Left ventricle myocardium superior (tissue), 1 donor: ENCODE measurements at places on chromosomes 12 and 14.
A peak's percentile ranks its signal among the peaks of the same experiment; 100 is the strongest.

- DNase-seq, result no peak
Measured at GRCh38 chr14:95134304-95134933, 22.9 kb downstream of the DICER1 start.

DNA sequence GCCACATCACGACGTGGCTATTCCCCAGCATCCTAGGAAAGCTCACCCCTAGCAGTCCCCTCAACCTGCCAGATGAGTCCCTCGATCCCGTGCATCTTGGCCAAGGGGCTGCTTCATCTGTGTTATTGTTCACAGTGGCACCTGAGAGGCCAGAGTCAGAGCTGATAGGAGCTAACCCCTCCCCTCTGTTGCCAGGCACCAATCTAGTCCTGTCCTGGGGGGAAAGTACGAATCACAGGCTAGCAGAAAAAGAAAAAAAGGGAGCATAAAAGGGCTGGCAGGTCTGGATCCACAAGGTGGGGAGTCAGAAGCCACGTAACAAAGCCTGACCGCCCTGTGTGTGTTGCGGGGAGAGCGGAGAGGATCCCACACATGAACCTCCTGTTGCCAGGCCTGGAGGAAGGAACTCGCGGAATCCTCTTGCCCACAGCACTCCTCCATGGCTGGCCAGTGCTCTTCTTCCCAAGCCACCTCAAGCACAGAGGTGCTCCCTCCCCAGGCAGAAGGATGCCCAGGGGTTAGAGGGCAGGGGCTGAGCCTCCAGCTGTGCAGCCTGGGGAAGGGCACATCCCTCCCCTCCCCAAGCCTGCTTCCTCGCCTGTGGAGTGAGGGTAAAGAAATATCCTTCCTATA is 91.8 kb downstream of the ITPK1 start:
- DNase-seq, result no peak

DNA sequence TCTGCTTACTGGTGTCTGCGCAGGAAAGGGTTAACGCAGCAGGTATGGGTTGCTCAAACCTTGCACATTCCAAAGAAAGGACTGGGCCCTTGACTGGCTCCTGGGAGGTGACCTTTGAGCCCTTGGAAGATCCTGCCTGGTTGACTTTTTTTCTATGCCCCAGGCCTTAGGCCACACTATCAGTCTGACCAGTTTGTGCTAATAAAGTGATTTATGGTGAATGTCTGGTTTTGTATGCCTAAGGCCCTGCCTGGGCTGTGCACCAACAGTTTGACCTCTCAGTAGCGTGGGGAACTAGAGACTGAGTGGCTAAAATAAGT is 61.4 kb upstream of the SCN8A start:
- no peak for DNase-seq

DNA sequence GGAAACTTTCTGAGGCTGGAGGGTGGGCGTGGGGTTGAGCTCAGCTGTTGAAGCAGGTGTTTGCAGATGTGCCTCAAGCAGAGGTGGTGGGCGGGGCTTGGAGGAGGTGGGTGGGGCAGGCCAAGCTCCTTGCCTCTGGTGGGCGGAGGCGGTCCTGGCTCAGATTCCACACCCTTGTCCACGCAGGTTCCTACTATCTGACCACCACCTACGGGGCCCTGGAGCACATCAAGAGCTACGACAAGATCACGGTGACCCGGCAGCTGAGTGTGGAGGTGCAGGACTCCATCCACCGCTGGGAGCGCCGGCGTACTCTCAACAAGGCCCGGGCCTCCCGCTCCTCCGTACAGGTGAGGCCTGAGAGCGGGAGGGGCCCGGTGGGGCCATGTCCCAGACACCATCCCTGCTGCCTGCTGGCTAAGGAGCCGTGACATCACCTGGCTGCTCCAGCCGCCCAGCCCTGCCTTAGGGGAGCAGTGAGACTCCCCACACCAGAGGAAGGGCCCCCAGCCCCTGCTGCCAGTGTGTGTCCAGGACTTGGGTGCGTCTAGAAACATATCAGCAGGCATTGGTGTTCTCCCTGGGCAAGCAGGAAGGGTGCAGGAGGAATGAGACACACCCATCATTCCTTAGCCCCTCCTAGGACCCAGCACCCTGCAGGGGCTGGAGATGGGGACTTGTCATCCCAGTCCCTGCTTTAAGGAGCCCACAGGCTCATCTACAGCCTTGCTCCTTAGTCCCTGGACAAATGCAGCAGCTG is 63.4 kb downstream of the LGMN start:
- no peak for DNase-seq

- DNase-seq, result no peak
Measured at GRCh38 chr14:102675396-102675795, 82.9 kb downstream of the RCOR1 start.

- peak; percentile 46 for DNase-seq
Measured at GRCh38 chr14:24678801-24679247, 44.8 kb upstream of the GZMB start.

DNA sequence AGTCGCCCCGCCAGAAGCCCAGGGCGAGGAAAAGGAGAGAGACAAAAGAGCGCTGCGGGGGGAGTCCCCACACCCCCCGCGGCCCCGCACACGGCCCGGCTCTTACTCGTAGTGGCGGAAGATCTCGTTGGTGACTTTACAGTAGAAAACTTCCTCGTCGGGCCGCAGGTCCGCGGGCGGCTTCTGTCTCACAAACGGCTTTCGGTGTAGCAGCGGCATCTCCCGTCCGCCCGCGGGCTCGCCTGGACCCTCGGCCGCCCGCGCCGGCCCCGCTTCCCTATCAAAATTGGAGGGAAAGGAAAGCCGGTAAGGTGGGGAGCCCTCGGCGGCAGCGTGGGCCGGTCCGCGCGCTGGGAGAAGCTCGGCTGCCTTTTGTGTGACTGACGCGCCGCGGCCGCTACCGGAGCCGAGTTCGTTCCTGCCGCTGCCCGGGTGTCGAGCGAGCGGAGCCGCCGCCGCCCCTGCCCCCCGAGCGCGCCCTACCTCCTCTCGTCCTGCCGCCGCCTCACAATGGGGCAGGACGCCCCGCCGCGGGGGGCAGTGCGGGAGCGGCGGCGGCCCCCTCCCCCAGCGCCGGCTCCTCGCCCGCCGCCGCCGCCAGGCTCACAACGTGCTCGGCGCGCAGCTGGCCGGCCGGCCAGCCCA is 652 bp downstream of the BAZ1A start:
- peak; percentile 69 for DNase-seq

DNA sequence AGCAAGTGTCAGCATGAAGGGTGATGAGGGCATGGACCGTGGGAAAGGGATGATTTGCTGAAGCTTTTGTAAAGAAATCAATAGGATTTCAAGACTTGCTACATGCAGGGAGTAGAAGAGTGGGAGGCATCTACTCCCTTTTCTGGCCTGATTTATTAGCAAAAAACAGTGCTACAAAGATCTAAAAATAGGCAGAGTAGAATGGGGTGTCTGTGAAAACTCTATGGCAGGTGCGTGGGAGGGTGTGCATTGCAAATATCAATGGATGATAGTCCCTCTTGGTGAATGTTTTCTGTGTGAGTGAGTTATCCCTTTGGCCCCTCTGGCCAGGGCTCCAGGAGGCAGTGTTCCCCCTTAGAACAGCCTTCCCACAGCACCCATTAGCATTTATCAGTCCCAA is 139.0 kb downstream of the SMOC1 start:
- DNase-seq, result no peak

DNA sequence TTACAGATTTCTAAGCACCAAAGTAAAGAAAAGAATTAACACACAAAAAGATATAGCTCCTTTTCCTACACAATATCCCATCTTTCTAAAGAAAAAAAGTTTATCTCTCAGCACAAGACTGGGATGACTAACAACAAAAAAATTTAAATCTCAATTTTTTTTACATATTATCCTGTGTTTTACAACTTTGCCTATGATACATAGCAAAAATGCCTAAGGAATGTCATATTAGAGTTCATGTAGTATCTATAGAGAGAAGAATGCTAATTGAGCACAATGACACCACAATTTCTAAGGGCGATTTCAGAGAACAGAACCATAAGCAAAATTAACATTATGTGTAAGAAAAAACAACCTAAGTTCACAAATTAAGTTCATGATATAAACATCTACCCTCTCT is 16.3 kb downstream of the C2CD5 start:
- no peak for DNase-seq

GRCh38 chr12:69123311-69123710 is 116.1 kb upstream of the CPSF6 start:
- DNase-seq, result no peak

- DNase-seq, result no peak
Measured at GRCh38 chr12:50013361-50014147, 11.7 kb downstream of the RACGAP1 start.

DNA sequence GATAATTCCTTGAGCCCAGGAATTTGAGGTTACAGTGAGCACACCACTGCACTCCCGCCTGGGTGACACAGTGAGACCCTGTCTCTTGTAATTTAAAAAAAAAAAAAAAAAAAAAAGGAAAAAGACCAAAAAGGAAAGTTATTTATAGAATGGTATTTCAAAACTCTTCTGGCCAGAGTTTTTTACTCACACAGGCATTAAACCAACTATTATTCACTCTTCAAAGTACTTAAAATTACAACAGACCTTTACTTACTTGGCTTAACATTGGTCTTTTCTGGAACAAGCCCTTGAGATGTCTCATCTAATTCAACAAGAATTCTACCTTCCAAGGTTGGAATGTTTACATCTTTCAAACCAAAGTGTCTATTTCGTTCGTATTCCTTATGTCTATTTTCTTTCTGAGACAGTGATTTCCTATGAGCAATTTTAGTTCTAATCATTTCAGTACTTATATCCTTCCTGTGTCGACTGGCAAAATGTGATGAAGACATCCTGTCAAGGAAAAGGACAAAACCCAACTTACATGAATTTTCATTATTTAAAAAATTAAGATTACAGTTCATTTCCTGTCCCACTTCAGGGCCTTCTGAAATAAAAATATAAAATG is 2.6 kb downstream of the DLGAP5 start:
- DNase-seq, result no peak

- no peak for DNase-seq
Measured at GRCh38 chr12:17489452-17489851, 600.5 kb downstream of the RERGL start.

DNA sequence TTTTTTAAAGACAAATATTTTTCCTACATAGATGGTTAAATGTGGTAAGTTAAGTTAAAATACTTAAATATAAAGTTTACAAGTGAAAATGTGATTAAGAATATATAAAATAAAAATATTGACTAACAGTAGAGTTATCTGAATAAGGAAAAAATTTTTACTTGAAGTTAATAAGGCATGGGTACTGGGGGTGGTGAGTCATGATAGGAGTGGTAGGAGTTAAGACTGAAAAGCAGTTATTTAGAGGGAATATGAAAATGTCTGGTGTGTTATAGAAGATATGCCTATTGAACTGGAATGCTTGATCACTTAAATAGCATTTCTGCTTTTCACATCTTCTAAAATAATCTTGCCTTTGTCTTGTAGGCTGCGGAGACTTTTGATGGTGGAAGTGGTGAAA is 68.7 kb downstream of the CCDC91 start:
- DNase-seq, result no peak

GRCh38 chr14:75077794-75078193 is 8.4 kb downstream of the ZC2HC1C start:
- no peak for DNase-seq

DNA sequence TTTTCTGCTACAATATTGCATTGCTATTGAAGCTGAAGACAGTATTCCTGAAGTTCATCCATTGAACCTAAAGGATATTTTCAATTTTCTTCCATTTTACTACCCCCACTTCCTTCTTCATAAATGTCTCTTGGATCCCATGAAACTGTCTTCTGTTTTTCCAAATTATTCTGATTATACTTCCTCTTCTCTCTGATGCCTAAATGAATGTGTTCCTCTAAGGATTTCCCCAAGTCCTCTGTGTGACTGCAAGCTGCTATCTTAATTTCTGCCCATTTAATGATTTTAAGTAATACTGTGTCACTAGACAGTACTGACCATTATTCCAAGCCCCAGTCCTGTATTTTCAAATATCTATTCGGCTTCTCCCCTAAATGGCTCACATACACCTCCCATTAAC is 102.9 kb downstream of the TAOK3 start:
- no peak for DNase-seq

- no peak for DNase-seq
Measured at GRCh38 chr14:73372529-73372928, 85.8 kb downstream of the NUMB start.

GRCh38 chr14:101499513-101499912 is 61.8 kb upstream of the DIO3 start:
- no peak for DNase-seq

GRCh38 chr12:10140001-10140400 is 10.0 kb upstream of the CLEC7A start:
- DNase-seq, result no peak

- DNase-seq, result peak; percentile 64
Measured at GRCh38 chr14:106872611-106873446, 1346.4 kb downstream of the TMEM121 start.

DNA sequence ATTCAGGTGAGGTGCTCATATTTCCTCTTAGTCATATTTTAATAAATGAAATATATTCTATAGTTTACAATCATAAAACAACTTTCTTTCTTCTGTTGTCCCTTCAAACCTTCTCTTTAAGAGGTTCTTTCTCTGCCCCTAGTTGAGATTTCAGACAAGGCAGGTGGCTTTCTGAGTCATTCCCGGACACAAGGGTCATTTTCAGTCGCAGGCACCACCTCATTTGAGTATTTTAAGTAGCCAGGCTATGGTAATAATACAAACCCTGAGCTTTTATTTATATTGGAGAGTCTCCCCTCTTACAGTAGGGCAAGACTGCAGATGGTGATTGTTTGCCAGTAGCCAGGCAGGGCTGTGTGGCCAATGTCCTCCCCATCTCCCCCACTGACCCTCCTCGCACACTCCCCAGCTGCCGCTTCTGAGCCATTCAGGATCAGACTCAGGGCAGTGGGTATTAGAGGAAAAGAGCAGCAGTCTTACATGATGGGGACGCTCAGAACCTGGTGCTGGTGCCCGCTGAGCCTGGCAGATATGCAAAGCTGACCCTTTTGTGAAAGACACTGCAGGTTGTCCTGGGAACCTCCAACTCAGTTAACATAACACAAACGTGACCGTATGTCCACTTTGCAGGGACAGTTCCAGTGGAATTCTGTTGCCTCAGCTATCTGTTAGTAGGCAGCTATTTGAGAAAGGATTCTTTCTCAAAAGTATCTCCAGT is 101.1 kb upstream of the BCL2L14 start:
- DNase-seq, result no peak

- no peak for DNase-seq
Measured at GRCh38 chr12:70920891-70921290, 353 bp upstream of the PTPRR start.
